ENCODE measurements at places on chromosomes 3 and 15. TPM values are rescaled to one million over a fixed set of nuclear protein-coding genes. Genes with fewer than 3 reads are reported as not detected.
A peak's percentile ranks its signal among the peaks of the same experiment; 100 is the strongest.

CLDN11 gene
- 8.1 TPM for total RNA-seq

RIOX2 gene
- total RNA-seq: 11.0 TPM

ITIH1 gene
- not detected for total RNA-seq

DNA sequence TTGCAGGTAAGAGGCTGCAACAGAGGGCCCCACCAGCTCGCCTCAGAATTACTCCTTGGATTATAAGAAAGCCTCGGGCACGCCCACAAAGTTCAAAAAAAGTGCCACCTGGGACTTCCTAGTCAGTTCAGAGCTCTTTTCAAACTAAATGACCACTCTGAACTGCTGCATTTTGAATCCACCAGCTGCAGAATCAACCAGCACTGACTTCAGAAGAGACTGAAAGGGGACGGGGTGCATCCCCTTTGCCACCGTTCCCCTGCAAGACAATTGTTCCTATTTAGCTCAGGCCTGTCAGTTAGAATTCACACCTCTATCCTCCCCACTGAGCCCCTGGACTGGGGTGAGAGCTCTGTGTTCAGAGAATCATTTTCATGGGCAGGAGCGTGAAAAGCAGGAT, 181.4 kb upstream of the GADL1 start:
- H3K27ac ChIP-seq: no peak overlapping the region
- peaks cover 7% of the 10 kb centered on the region for H3K4me1 ChIP-seq
- no peaks in the 10 kb centered on the region for H3K27me3 ChIP-seq
- no peak for DNase-seq
- no peaks in the 10 kb centered on the region for H3K36me3 ChIP-seq
- no peak overlapping the region for H3K4me3 ChIP-seq

DNA sequence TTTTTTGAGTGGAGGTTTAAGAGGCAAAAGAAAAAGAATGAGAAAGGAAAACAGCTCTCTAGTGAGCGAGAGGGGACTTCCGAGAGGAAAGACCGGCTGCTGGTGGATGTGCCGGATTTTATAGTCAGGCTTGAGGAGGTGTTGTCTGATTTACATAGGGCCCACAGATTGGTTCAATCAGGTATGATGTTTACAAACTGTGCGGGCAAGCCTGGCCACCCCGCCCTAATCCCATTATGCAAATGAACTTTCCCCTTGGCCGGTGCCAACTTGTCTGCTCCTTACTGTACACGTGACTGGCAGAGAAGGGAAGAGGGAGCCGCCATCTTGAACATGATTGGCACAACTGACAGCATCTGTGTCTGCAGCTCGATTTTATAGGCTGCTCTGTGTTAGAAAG, 44.7 kb downstream of the FAM43A start:
- no peak overlapping the region for H3K27ac ChIP-seq
- no peaks in the 10 kb centered on the region for H3K36me3 ChIP-seq
- peak; percentile 34 for DNase-seq
- H3K4me1 ChIP-seq: peaks cover 13% of the 10 kb centered on the region
- no peak overlapping the region for H3K4me3 ChIP-seq

DNA sequence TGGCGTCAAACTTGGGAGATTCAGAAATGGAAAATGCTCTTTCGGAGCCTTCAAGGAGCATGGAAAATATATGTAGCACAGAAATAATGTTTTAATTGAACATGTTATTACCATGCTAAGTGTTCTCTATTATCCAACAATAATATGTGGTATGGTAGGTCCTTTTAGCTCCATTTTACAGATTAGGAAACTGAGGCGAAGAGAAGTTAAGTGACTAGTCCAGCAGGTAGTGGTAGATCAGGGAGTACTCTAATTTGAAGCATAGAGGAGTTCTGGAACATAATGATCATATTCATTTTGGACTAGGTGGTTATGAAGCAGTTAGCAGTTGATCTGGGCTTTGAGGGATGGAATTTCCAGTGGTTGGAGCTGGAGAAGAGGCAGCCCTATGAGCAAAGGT, 1.1 kb downstream of the CMC1 start:
- H3K4me3 ChIP-seq: peak overlapping the region; percentile 72
- H3K4me1 ChIP-seq: peaks cover 44% of the 10 kb centered on the region
- H3K27me3 ChIP-seq: no peaks in the 10 kb centered on the region
- no peaks in the 10 kb centered on the region for H3K36me3 ChIP-seq
- no peak overlapping the region for H3K27ac ChIP-seq

DNA sequence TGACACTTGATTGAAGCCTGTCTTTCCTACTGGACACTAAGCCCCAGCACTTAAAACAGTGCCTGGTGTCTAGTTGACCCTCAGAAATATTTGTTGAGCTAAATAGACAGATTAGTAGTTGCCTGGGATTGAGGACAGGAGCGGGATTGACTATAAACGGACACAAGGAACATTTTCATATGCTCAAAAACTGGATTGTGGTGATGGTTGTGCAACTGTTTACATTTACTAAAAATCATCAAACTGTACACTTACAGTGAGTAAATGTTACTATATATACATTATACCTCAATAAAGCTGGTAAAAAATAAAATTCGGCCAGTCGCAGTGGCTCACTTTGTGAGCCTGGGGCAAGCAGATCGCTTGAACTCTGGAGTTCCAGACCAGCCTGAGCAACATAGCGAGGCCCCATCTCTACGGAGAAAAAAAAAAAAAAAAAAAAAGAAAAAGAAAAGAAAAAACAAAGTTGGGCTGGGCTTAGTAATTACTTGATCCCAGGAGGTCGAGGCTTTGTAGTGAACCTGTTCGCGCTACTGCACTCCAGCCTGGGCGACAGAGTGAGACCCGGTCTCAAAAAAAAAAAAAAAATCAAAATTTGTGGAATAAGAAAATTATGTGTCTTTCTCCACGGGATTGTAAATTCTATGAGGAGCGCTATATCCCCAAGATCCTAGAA, 632 bp upstream of the IDH3A start:
- H3K27me3 ChIP-seq: peaks cover 8% of the 10 kb centered on the region
- H3K27ac ChIP-seq: 0 out of 2 replicates have a peak overlapping the region, but pooled peaks have one; percentile 4
- no peaks in the 10 kb centered on the region for H3K36me3 ChIP-seq
- peak; percentile 33 for DNase-seq
- peaks cover 15% of the 10 kb centered on the region for H3K4me1 ChIP-seq

- H3K27ac ChIP-seq: no peak overlapping the region
- no peaks in the 10 kb centered on the region for H3K36me3 ChIP-seq
- H3K27me3 ChIP-seq: no peaks in the 10 kb centered on the region
- no peak for DNase-seq
- H3K4me3 ChIP-seq: no peak overlapping the region
These were observed 235.1 kb upstream of the CCDC54 start for GRCh38 chr3:107142171-107142570.

C3orf52 gene
- 16.6 TPM for total RNA-seq

DNA sequence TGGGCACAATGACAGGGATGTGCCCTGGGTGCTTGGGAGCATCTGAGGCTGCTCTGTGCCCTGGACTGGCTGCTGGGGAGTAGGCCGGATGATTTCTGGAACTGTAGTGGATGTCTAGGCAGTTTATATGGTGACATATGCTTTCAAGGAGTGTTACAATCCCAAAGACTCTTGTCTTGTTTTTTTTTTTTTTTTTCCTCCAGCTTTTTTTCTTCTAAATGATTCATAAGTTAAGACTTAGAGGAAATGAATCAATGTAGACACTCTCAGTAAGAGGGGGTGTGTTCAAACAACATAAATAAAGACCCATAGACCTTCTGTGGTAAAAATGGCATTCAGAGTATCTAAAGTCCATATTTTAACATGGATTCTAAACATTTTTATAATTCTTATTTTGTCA, 706.1 kb upstream of the GOLIM4 start:
- H3K4me3 ChIP-seq: no peak overlapping the region
- H3K27me3 ChIP-seq: no peaks in the 10 kb centered on the region
- H3K36me3 ChIP-seq: no peaks in the 10 kb centered on the region
- H3K4me1 ChIP-seq: peaks cover 15% of the 10 kb centered on the region
- no peak for DNase-seq

GRCh38 chr3:159536876-159537275, 451.8 kb upstream of the IL12A start:
- no peak overlapping the region for H3K27ac ChIP-seq
- H3K27me3 ChIP-seq: no peaks in the 10 kb centered on the region
- H3K4me3 ChIP-seq: no peak overlapping the region
- no peaks in the 10 kb centered on the region for H3K36me3 ChIP-seq

DNA sequence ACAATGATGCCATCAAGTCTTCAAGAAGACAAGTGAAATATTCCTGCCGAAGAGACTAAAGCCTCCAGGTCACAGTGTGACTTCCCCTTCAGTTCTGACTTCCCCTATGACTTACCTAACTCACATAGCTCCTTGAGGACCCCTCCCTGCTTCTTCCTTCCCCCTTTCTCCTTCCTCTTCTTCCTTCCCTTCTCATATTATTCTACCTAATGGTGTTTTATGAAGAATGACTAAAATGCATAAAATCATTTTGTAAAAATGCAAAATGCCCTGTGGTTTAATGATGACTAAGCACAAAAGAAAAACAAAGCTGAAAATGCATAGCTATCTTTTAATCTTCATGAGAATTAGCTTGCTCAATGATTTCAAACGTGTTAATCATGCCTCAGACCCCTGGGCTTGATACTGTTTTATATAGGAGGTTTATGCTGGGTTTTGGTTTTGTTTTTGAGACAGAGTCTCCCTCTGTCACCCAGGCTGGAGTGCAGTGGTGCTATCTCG, 26.1 kb upstream of the TM4SF4 start:
- H3K4me1 ChIP-seq: no peaks in the 10 kb centered on the region
- no peak overlapping the region for H3K27ac ChIP-seq
- H3K27me3 ChIP-seq: no peaks in the 10 kb centered on the region
- peaks cover 11% of the 10 kb centered on the region for H3K36me3 ChIP-seq
- H3K4me3 ChIP-seq: no peak overlapping the region

- no peaks in the 10 kb centered on the region for H3K4me1 ChIP-seq
- DNase-seq: no peak
- no peaks in the 10 kb centered on the region for H3K36me3 ChIP-seq
- no peaks in the 10 kb centered on the region for H3K27me3 ChIP-seq
- no peak overlapping the region for H3K4me3 ChIP-seq
These were observed 64.2 kb downstream of the BOC start for GRCh38 chr3:113275583-113275928.

PODXL2 gene
- total RNA-seq: 57.6 TPM

DNA sequence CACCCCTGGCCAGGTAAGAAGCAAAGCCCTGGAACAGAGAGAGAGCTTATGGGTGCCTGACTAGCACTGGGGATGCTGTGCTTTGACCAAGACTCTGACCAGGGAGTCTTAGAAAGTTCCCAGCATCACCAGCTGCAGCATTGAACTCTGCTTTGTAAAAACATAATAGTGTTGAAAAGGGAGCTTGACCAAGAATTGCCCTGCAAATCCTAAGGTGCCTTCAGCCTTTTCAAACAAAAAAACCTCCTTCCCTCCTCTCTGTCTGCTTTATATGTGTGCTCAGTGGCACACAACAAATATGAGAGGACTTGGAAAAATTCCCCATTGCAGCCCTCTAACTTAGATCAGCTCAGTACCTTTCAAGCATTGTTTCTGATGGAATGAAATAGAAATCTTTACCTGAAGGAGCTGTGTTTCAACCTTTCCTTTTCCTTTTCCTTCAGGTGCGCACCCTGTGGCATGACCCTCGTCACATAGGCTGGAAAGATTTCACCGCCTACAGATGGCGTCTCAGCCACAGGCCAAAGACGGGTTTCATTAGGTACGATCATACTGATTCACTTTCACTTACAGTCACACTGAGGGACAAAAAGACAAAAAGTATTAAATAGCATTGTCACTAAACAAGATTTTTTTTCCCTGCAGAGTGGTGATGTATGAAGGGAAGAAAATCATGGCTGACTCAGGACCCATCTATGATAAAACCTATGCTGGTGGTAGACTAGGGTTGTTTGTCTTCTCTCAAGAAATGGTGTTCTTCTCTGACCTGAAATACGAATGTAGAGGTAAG, 13.0 kb downstream of the THBS1 start:
- no peak overlapping the region for H3K4me3 ChIP-seq
- peaks cover 77% of the 10 kb centered on the region for H3K36me3 ChIP-seq
- DNase-seq: no peak
- no peaks in the 10 kb centered on the region for H3K27me3 ChIP-seq
- H3K4me1 ChIP-seq: no peaks in the 10 kb centered on the region

- H3K27ac ChIP-seq: no peak overlapping the region
- peak; percentile 76 for DNase-seq
- peaks cover 49% of the 10 kb centered on the region for H3K4me1 ChIP-seq
- H3K36me3 ChIP-seq: no peaks in the 10 kb centered on the region
These were observed 44.3 kb upstream of the UBE2E1 start for GRCh38 chr3:23761440-23761896.

GRCh38 chr3:78580681-78581080, 1187.1 kb downstream of the ROBO1 start:
- no peak for DNase-seq
- H3K36me3 ChIP-seq: no peaks in the 10 kb centered on the region
- peaks cover 8% of the 10 kb centered on the region for H3K4me1 ChIP-seq
- H3K27me3 ChIP-seq: no peaks in the 10 kb centered on the region

SERPINI2 gene
- total RNA-seq: 2.5 TPM

DLL4 gene
- total RNA-seq: 0.31 TPM

GRCh38 chr3:32127219-32127826, 20.9 kb downstream of the GPD1L start:
- H3K4me3 ChIP-seq: no peak overlapping the region
- H3K36me3 ChIP-seq: no peaks in the 10 kb centered on the region
- DNase-seq: no peak
- no peak overlapping the region for H3K27ac ChIP-seq
- no peaks in the 10 kb centered on the region for H3K27me3 ChIP-seq

GOLGA6L4 gene
- total RNA-seq: 3.8 TPM

- H3K4me1 ChIP-seq: no peaks in the 10 kb centered on the region
- no peaks in the 10 kb centered on the region for H3K27me3 ChIP-seq
- H3K27ac ChIP-seq: no peak overlapping the region
- no peak overlapping the region for H3K4me3 ChIP-seq
These were observed 56.0 kb downstream of the KBTBD12 start for GRCh38 chr3:127970966-127971592.

GRCh38 chr3:183099838-183100204, 525 bp upstream of the MCCC1 start:
- H3K4me3 ChIP-seq: peak overlapping the region; percentile 96
- no peak for DNase-seq
- H3K36me3 ChIP-seq: no peaks in the 10 kb centered on the region
- H3K27ac ChIP-seq: peak overlapping the region; percentile 62
- H3K27me3 ChIP-seq: no peaks in the 10 kb centered on the region

GRCh38 chr3:72279068-72279604, 494.2 kb upstream of the PROK2 start:
- H3K27ac ChIP-seq: no peak overlapping the region
- H3K4me3 ChIP-seq: no peak overlapping the region
- H3K27me3 ChIP-seq: no peaks in the 10 kb centered on the region
- no peaks in the 10 kb centered on the region for H3K4me1 ChIP-seq

- no peaks in the 10 kb centered on the region for H3K27me3 ChIP-seq
- no peak overlapping the region for H3K4me3 ChIP-seq
- H3K36me3 ChIP-seq: no peaks in the 10 kb centered on the region
- H3K27ac ChIP-seq: no peak overlapping the region
These were observed 39.9 kb downstream of the GATM start for GRCh38 chr15:45338417-45338816.

GOLGA6D gene
- total RNA-seq: 2.1 TPM
